Stimulated activated CD8-positive, alpha-beta memory T cell treated with anti-CD3 and anti-CD28 coated beads, Interleukin-15, amount 100 ng/mL, for 24 hours (primary cell): ENCODE measurements at places on chromosomes 2 and 18.

DNA sequence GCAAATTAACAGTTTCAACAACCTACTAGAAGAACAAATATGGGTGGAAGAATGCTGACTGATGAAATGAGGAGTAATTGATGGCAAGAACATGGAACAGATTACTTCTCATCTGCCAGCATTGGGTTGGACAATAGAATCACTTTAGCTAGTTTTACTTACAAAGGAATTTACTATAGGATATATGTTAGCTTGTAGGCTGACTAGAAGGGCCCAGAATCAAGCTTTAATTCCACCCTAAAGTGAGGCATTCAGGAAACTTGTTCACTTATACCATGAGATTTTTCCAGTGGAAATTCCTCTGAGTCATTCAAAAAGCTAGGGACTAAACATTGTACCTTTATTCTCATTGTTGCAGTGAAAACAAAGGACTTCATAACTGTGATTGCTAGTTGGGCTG lies 5.0 kb upstream of the ZSWIM2 start:
- no peak for DNase-seq

DNA sequence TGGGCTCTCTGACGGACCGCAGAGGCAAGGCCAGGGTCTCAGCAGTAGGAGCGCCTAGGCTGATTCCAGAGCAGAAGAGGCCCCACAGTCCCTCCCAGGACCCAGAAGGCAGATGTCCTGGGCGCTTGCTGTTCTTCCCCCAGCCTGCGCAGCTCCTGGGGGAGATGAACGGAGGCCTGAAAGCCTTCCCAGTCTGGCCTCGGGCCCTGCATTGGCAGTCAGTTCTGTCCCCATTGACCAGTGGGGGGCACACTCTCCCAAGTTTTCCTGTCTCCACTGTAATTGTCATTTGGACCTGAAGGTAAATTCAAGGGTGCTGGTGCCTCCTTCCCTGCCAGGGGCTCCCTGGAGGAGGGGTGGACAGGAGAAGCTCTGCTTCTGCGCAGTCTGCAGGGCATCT lies 345.7 kb downstream of the CYP26B1 start:
- DNase-seq: no peak

GRCh38 chr2:132489150-132489549 lies 72.5 kb downstream of the GPR39 start:
- no peak for DNase-seq

DNA sequence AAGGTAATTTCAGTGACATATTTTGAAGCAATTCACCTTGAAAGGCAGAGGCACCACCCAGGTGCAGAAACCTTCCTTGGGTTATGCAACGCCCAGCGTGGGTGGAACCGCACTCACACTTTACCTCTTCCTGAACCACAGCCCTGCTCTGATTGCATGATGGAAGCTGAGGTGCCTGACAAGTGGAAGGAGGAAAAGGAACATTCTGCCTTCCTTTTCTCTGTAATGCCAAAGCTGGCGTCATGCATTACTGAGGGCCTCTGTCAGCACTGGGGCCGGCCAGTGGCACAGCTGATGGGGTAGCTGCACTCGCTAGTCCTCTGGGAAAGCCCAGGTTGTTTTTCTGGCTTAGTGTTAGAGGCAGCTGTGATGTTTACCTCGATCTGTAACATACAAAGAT lies 266.5 kb downstream of the NEDD4L start:
- DNase-seq: no peak

GRCh38 chr18:48637081-48637990 lies 98.5 kb downstream of the CTIF start:
- no peak for DNase-seq

- DNase-seq: no peak
Observed at GRCh38 chr2:238855299-238855698, 7.4 kb downstream of the TWIST2 start.

DNA sequence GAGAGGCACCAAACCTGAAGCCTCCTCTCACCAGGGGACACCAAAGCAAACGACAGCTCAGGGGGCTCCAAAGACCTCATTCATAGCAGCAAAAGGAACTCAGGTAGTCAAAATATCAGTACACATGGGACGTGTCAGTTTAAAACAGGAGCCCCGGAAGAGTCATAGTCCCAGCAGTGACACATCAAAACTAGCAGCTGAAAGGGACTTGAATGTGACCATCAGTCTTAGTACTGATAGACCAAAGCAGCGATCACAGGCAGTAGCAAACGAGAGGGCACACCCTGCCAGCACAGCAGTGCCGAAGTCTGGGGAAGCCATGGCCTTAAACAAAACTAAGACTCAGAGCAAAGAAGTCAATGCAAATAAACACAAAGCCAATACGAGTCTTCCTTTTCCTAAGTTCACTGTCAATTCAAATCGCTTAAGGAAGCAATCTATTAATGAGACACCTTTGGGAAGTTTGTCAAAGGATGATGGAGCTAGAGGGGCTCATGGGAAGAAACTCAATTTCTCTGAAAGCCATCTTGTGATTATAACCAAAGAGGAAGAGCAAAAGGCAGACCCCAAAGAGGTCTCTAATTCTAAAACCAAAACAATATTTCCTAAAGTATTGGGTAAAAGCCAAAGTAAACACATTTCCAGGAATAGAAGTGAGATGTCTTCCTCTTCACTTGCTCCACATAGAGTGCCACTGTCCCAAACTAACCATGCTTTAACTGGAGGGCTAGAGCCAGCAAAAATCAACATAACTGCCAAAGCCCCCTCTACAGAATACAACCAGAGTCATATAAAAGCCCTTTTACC lies 1.2 kb downstream of the GALNT5 start:
- DNase-seq: no peak

- no peak for DNase-seq
Observed at GRCh38 chr18:21602299-21602587, 1.7 kb upstream of the ESCO1 start.

GRCh38 chr2:233700028-233700635 lies 7.4 kb downstream of the UGT1A6 start:
- DNase-seq: no peak

DNA sequence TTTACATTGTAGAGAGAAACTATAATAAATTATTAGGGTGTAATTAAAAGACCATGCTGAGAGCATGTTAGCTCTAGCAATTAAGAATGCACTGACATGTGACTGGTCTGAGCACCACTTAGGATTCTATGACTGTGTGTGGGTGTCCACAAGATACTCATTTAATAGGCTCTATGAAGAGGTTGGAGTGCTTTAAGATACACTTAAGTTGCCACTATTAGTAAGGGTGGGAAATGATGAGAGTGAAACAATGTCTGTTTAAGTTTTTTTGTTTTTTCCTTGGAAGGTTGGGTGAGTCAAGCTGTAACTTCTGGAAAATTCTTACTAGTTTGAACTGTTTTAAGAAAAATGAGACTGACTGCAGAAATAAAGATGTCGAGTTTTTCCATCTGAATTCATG lies 1.8 kb upstream of the FAP start:
- DNase-seq: no peak

GRCh38 chr18:63545000-63545399 lies 2.8 kb downstream of the SERPINB12 start:
- DNase-seq: no peak
